CD14-positive monocyte (primary cell): ENCODE measurements at places on chromosomes 16 and 17. TPM values are rescaled to one million over a fixed set of nuclear protein-coding genes. Genes with fewer than 3 reads are reported as not detected.

GRCh38 chr17:65627891-65628643 is 66.6 kb upstream of the AXIN2 start:
- no peak for DNase-seq
- H3K27ac ChIP-seq, result no peak overlapping the region
- no peaks in the 10 kb centered on the region for H3K4me1 ChIP-seq
- no peaks in the 10 kb centered on the region for H3K27me3 ChIP-seq
- no peaks in the 10 kb centered on the region for H3K36me3 ChIP-seq

DNA sequence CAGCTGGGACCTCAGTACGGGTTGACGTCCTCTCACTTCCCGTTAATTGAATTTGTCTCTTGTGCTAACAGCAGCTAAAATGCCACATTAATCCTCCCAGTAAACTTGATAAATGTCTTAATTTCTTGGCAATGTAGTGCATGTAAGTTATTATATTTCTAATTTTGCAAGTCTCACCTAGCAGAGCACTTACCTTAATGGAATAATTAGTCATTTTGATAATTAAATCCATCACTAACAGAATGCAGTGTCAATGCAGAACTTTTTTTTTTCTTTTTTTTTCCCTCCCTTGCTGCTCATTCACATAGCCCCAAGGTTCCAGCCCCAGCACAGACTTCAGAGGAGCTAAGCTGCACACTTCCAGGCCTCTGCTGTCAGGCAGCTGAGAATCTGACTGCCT is 376.5 kb downstream of the RBFOX1 start:
- no peak overlapping the region for H3K4me3 ChIP-seq
- no peaks in the 10 kb centered on the region for H3K4me1 ChIP-seq
- no peaks in the 10 kb centered on the region for H3K27me3 ChIP-seq
- H3K36me3 ChIP-seq, result no peaks in the 10 kb centered on the region

- no peak overlapping the region for H3K4me3 ChIP-seq
- DNase-seq, result no peak
- H3K27ac ChIP-seq, result no peak overlapping the region
- no peaks in the 10 kb centered on the region for H3K4me1 ChIP-seq
Observed at GRCh38 chr16:9176547-9177418, 85.3 kb downstream of the HAPSTR1 start.

MRPL58 gene
- polyA plus RNA-seq, result 18.9 and 25.4 TPM in 2 replicates

KRT40 gene
- not detected in 2 replicates for polyA plus RNA-seq

DNA sequence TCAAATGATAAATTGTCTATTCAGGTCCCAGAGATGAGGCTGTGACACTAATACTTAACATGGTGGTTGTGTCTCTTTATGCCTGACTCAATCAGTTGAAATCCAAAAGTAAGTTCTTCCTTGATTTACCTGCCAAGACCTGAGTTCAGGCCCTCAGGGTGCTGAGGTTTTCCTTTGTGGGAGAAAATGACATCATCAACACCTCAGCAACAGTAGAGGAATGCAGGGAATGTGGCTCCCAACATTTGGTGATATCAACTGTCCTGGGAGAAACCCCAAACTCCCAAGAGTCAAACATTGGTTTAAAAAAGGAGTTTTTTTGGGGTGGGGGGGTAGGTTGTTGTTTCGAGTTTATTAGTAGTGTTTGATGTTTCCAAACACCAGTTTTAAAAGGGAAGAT is 14.7 kb downstream of the RNF43 start:
- H3K4me3 ChIP-seq, result no peak overlapping the region
- H3K27me3 ChIP-seq, result no peaks in the 10 kb centered on the region

ST6GALNAC1 gene
- polyA plus RNA-seq, result not detected

GRCh38 chr16:13042291-13042685 is 140.9 kb downstream of the SHISA9 start:
- H3K4me3 ChIP-seq, result no peak overlapping the region
- DNase-seq, result no peak
- no peak overlapping the region for H3K27ac ChIP-seq
- no peaks in the 10 kb centered on the region for H3K27me3 ChIP-seq
- H3K4me1 ChIP-seq, result no peaks in the 10 kb centered on the region

DNA sequence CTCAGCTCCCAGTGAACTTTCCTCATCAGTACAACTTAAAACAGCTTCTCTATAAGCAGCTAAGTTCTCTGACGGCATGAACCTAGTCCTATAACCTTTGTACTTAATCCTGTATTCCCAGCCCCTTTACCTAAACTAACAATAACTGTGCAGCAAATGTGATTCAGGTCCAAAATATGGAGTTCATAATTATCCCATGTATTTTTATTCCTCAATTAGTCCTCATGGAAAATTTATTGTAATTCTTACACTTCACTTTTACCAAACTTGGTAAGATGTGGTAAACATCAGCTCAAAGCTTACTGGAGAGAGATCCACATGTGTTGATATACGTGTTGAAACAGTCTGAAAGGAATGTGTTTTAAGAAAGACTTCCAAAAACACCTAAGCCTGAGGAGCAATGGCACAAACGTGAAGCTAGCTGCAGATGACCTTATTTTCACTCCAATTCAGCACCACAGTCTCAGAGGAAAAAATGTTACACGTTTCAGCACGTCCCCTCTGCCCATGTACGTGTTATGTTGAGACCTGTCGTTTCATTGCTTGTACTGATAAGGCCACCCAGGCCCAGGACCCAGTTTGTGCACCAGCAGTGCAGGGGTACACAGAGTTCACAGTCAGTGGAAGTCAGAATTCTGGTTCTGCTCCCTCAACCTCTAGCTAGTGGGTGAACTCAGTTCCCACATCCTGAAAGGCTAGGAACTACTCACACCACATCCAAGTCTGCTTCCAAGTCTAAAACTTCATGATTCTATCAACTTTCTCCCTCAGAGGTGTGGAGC is 7.1 kb downstream of the USP31 start:
- no peaks in the 10 kb centered on the region for H3K27me3 ChIP-seq
- no peaks in the 10 kb centered on the region for H3K36me3 ChIP-seq
- H3K4me1 ChIP-seq, result no peaks in the 10 kb centered on the region
- no peak overlapping the region for H3K4me3 ChIP-seq

GRCh38 chr17:17043461-17044271 is 1.4 kb downstream of the MPRIP start:
- H3K4me3 ChIP-seq, result peak overlapping the region; percentile 52
- peaks cover 34% of the 10 kb centered on the region for H3K4me1 ChIP-seq
- peaks cover 10% of the 10 kb centered on the region for H3K27me3 ChIP-seq
- H3K27ac ChIP-seq, result no peak overlapping the region

- DNase-seq, result no peak
- no peak overlapping the region for H3K27ac ChIP-seq
- no peaks in the 10 kb centered on the region for H3K36me3 ChIP-seq
Observed at GRCh38 chr16:70612931-70613330, 33.4 kb upstream of the IL34 start.

DNA sequence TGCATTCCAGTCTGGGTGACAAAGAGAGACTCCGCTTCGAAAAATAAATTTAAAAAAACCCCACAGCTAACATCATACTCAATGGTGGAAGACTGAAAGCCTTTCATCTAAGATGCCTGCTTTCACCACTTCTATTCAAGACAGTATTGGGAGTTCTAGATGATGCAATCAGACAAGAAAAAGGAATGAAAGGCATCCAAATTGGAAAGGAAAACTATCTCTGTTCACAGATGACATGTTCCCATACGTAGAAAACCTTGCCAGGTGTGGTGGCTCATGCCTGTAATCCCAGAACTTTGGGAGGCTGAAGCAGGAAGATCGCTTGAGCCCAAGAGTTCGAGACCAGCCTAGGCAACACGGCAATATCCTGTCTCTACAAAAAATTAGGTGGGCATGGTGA is 31.1 kb downstream of the RANBP10 start:
- no peaks in the 10 kb centered on the region for H3K4me1 ChIP-seq
- no peak for DNase-seq
- H3K4me3 ChIP-seq, result no peak overlapping the region
- H3K36me3 ChIP-seq, result peaks cover 33% of the 10 kb centered on the region
- no peaks in the 10 kb centered on the region for H3K27me3 ChIP-seq

- H3K27ac ChIP-seq, result no peak overlapping the region
- no peak for DNase-seq
- no peaks in the 10 kb centered on the region for H3K27me3 ChIP-seq
- peaks cover 6% of the 10 kb centered on the region for H3K4me1 ChIP-seq
Observed at GRCh38 chr16:69611103-69611640, 45.4 kb downstream of the NFAT5 start.

SYNGR3 gene
- polyA plus RNA-seq, result 0.20 and 0.27 TPM in 2 replicates

JPH3 gene
- polyA plus RNA-seq, result not detected

ANKRD40CL gene
- not detected for polyA plus RNA-seq

ITGAL gene
- polyA plus RNA-seq, result 109 TPM

- H3K4me1 ChIP-seq, result peaks cover 77% of the 10 kb centered on the region
- no peaks in the 10 kb centered on the region for H3K27me3 ChIP-seq
- H3K27ac ChIP-seq, result peak overlapping the region; percentile 84
- no peak for DNase-seq
- H3K36me3 ChIP-seq, result peaks cover 82% of the 10 kb centered on the region
Observed at GRCh38 chr16:84613408-84614072, 4.3 kb downstream of the COTL1 start.

- no peak overlapping the region for H3K4me3 ChIP-seq
- H3K36me3 ChIP-seq, result no peaks in the 10 kb centered on the region
- H3K27me3 ChIP-seq, result no peaks in the 10 kb centered on the region
- peaks cover 36% of the 10 kb centered on the region for H3K4me1 ChIP-seq
- peak overlapping the region; percentile 17 for H3K27ac ChIP-seq
Observed at GRCh38 chr16:48373258-48374029, 11.8 kb downstream of the SIAH1 start.

DNA sequence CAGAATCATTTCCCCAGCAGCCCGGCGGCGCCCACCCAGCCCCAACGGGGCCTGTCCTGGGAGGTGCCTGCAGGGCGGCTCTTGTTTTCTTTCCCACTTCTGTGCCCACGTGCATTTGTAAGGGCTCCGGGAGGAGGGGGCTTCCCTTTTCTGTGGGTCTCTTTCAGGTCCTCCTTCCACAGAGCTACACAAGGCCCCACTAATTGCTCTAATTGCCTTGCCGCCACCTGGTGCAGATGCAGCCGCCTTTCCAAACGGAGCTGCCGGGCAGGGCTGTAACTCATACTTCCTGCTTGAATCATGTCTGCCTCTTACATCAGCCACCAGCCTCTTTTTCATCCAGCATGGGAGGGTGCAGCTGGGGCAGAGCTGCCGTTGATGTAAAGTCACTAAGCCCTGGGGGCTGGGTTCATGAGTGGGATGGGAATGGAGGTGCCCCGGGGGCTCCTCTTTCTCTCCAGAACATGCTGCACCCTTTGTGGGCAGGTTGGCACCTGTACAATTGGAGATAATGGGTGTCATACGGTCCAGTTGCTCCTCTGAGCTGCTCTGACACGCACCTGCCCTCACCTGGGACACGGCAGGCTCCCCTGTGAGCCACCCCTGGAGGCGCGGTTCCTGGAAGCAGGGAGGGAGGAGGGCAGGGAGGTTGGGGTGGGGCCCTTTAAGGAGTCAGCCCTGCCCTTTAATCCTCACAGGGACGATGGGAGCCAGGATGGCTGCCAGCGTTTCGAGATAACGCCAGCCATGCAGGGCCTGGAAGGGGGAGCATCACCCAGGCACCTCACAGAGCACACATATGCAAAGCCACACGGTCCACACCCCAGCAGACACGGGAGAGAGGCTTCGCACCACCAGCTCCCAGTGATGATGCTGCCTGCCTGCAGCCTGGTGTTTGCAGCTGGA is 41.1 kb upstream of the KLHDC4 start:
- peak overlapping the region; percentile 27 for H3K4me3 ChIP-seq
- H3K27ac ChIP-seq, result no peak overlapping the region
- H3K27me3 ChIP-seq, result no peaks in the 10 kb centered on the region

DNA sequence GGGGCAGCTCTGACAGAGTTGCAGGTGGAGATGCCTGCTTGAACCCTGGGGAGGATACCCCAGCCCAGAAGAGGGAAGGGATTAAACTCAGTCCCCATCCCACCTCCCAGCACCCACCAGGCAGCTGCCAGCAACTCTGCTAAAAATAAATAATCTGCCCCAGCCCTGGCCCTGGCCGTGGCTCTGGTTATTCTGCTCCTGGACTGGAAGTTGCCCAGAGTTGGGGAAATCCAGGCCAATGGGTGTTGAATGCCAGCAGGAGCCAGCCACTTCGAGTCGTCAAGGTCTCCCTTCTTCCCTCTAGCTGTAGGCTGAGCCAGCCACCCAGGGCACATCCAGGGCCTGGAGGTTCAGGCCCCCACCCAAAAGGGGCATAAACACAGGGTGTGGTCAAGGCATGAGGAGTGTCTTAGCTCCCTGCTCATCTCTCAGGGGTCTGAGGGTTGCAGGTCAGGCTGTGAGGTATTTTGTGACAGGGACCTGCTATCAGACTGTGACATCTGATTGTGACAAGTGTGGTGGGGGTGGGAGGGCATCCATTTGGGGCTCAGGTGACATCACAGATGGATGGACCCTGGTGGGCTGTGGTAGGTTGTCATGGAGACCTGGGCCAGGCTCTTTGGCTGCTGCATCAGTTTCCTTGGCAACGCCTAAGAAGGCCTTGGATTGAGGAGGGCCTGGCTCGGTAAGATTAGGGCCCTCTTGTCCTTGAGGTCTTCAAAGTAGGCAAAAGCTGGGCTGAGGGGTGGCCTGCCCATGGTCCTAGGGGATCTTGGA is 1.0 kb upstream of the RRAD start:
- peaks cover 2% of the 10 kb centered on the region for H3K36me3 ChIP-seq
- peaks cover 53% of the 10 kb centered on the region for H3K27me3 ChIP-seq
- H3K4me1 ChIP-seq, result peaks cover 24% of the 10 kb centered on the region
- H3K27ac ChIP-seq, result no peak overlapping the region
